ENCODE measurements at places on chromosomes 5 and 9.

DNA sequence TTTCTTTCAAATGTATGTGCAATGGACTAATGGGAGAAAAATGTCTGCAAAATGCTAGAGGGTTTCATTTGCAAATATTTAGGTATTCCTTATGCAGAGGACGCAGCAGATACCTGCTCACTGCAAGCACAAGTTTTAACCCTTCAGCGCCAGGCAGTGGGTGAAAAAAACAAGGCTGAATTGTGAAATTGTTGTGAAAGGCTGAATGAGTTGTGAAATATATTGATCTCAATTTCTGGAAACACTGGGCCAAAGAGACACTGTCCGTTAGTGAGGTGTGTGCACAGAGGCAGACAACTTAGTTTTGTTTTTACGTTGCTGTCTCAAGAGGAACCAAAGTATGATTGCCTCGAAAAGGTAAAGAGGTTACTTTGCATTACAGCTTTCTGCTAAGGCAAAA, 18.8 kb downstream of the FUBP3 start:
- no peak for DNase-seq

GRCh38 chr5:5739490-5739945, 317.0 kb downstream of the ICE1 start:
- no peak for DNase-seq

DNA sequence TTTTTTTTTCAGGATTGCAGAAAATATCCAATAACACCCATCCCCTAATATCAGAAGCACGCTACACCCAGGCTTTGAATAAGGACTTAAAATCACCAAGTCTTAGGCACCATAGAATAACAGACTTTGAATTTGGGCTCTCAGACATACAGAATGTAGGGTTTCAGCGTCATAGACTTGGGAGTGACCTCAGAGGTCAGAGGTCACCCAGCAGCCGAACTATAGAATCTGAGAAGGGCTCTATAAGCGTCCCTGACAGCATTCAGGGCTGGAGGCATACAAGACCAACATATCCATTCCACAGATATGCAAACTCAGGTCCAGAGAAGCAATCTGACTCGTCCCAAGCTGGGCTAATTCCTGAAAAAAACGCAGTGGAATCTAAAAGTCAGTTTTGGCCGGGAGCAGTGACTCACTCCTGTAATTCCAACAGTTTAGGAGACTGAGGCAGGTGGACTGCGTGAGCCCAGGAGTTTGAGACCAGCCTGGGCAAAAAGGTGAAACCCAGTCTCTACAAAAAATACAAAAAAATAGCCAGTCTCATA, 34.7 kb downstream of the SLC6A7 start:
- DNase-seq: no peak

GRCh38 chr5:88279584-88279983, 10.9 kb upstream of the TMEM161B start:
- no peak for DNase-seq

DNA sequence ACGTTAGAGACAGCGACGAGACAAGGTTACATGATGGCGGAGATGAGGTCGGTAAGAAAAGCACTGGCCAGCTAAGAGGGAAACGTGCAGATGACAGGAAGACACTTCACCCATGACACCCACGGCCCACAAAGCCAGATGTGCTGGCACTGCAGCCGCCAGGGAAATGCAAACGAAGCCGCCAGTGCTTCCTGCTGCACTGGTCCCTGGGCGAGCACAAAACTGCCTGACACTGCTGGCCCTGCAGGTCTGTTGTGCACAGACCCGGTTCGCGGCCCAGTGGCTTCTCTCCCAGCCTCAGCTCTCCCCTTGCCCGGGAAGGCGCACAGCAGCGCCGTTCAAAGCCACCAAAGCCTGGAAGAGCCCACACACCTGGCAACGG, 20.3 kb downstream of the QSOX2 start:
- DNase-seq: no peak

DNA sequence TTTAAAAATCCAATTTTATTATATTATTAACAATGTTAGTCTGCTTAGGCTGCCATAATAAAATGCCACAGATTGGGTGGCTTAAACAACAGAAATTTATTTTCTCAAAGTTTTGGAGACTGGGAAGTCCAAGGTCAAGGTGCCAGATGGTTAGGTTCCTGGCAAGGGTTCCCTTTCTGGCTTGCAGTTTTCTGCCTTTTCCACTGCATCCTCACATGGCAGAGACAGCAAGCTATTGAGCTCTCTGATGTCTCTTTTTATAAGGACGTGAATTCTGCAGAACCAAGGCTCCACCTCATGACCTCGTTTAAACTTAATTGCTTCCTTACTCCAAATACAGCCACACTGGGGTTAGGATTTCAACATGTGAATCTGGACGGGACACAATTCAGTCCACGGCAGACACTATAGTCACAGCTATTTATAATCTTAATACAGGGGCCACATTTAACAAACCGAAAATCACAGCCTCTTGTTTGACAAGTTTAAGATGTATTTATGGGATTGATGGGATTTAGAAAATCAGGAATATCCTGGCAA, 174.9 kb upstream of the PUM3 start:
- DNase-seq: no peak

DNA sequence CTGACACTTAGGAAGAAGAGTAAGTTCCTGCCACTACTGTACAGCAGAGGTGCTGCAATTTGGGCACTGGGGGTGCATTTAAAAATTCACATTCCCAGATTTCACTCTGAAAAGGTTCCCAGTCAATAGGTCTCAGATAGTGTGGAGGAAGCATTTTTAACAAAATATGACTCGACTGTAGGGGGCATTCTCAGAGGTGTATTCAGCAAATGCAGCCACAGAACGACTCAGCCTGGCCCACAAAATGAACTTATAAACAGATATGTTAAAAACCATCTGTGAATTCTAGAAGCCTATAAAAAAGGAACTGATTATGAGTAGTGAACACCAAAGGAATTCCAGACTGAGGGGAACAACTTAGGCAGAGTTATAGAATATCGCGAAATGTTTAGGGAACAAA, 31.1 kb downstream of the MLLT3 start:
- no peak for DNase-seq

DNA sequence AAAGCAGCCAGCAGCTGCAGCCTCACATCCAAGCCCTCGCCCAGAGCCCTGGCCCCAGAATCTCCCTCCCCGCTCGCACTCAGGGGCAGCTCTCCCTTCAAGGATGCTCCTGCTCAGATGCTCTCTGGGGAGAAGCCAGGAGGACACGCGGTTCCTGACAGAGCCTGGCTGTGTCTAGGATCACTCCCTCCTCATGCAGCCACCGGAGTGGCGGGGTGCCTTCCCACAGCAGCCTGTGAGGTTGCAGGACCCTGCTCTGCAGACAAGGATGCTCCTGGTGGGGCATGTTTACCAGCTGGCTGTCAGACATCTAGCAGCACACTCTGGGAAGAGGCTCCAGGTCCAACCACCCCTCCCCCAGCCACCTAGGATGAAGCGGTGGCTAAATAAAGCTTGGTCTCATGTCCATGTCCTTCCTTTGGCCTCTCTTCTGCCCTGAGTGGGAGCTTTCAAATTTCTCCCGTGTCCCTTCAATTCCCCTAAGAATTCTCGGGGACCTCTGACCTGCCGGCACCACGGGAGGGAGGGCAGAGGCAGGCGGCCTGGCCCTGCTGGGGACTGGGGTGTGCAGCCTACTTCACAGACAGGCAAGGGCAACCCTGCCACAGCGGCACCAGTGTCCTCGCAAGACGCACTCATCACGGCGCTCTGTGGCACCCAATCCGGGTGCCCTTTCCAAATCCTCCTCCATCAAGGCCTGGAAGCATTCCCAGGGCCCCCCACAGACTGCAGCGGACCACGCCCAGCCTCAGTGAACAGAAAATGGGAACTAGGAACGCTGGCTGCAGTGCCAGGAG, 88.3 kb upstream of the SARDH start:
- DNase-seq: no peak

- DNase-seq: no peak
These were observed 686.1 kb upstream of the CHD1 start for GRCh38 chr5:99614888-99615287.

DNA sequence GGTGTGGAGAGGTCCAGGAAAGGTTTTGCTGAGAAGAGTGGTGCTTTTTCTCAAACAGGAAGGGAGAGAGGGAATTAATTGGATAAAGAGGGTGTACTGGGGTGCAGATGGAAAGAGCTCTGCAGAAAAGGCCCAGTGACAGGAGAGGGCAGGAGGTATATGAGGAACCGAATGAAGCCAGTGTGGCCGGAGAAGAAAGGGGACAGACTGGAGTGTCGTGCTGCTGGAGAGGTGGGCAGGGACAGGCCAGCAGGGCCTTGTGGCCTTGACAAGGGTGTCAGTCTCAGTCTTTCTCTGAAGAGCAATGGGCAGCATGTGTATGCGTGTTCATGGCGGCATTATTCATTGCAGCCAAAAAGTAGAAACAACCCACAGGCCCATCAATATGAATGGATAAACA, 48.1 kb downstream of the ARHGEF37 start:
- DNase-seq: no peak

Measured in stimulated activated naive CD8-positive, alpha-beta T cell treated with anti-CD3 and anti-CD28 coated beads, Interleukin-15, Interleukin-2, amounts not matched to agents 100 U/mL and 50 U/mL, for 24 hours (primary cell).